ENCODE measurements at places on chromosomes 12 and 14. TPM values are rescaled to one million over a fixed set of nuclear protein-coding genes. Genes with fewer than 3 reads are reported as not detected.

Gene PA2G4
- 112 TPM for total RNA-seq

Gene SERPINA6
- total RNA-seq: not detected

Gene C14orf132
- 6.6 TPM for total RNA-seq

Gene BICDL1
- 140 TPM for total RNA-seq

Gene GPR68
- 10.0 TPM for total RNA-seq

Gene HOXC9
- not detected for total RNA-seq

Gene LBHD2
- not detected for total RNA-seq

Gene VDR
- 3.3 TPM for total RNA-seq

Gene ASB2
- 3.8 TPM for total RNA-seq

Gene SLC16A7
- 49.4 TPM for total RNA-seq

Gene NEMF
- total RNA-seq: 90.4 TPM

Gene CRIP1
- total RNA-seq: 224 TPM

Gene TSPAN19
- total RNA-seq: not detected

Gene REP15
- total RNA-seq: not detected

Gene LRP1
- total RNA-seq: 8.0 TPM

Gene RNASE8
- not detected for total RNA-seq

Gene CEP128
- total RNA-seq: 18.6 TPM

Gene PARP2
- total RNA-seq: 16.9 TPM

Gene PPFIA2
- total RNA-seq: not detected

Gene CD27
- 94.0 TPM for total RNA-seq

Gene DTX1
- total RNA-seq: 12.0 TPM

Gene LRRIQ1
- total RNA-seq: not detected

Gene ARHGAP5
- total RNA-seq: 43.1 TPM

Gene TMBIM4
- 76.7 TPM for total RNA-seq

Gene KCNA5
- total RNA-seq: not detected

Gene MYH6
- not detected for total RNA-seq

Gene IQSEC3
- 2.9 TPM for total RNA-seq

Gene RASSF8
- 0.73 TPM for total RNA-seq

Gene GABARAPL1
- total RNA-seq: 53.7 TPM

Gene SLC41A2
- 2.9 TPM for total RNA-seq

Gene TDRD9
- total RNA-seq: 0.56 TPM

Gene NXPH4
- 1.2 TPM for total RNA-seq

Gene SLC24A4
- not detected for total RNA-seq

Gene ARHGDIB
- total RNA-seq: 722 TPM

Gene FLVCR2
- total RNA-seq: 3.1 TPM

Gene VRTN
- total RNA-seq: not detected

Gene PPP1R1A
- not detected for total RNA-seq

Gene IL26
- not detected for total RNA-seq

Gene NR1H4
- not detected for total RNA-seq

Gene CNTN1
- not detected for total RNA-seq

Gene SCNN1A
- 2.6 TPM for total RNA-seq

Gene ERGIC2
- total RNA-seq: 35.3 TPM

Gene RDH16
- total RNA-seq: 0.99 TPM

Gene AQP6
- total RNA-seq: not detected

Gene LIN7A
- total RNA-seq: 0.03 TPM

Gene NGB
- total RNA-seq: not detected

Gene POTEM
- not detected for total RNA-seq

Gene DIO3
- total RNA-seq: not detected

Gene PIWIL1
- not detected for total RNA-seq

Gene LHX5
- total RNA-seq: not detected

Gene PROX2
- 0.10 TPM for total RNA-seq

Gene INHBC
- 0.18 TPM for total RNA-seq

Gene OR4M1
- total RNA-seq: not detected

Gene NKX2-8
- total RNA-seq: not detected

Gene ERH
- total RNA-seq: 117 TPM

Gene AREL1
- total RNA-seq: 38.7 TPM
